Effector memory CD8-positive, alpha-beta T cell (primary cell): ENCODE measurements at places on chromosomes 2 and 18.

GRCh38 chr2:202682274-202682673, 47.5 kb downstream of the FAM117B start:
- H3K36me3 ChIP-seq: peaks cover 7% of the 10 kb centered on the region
- no peak for DNase-seq
- H3K4me3 ChIP-seq: no peak overlapping the region
- H3K4me1 ChIP-seq: peaks cover 10% of the 10 kb centered on the region
- H3K27me3 ChIP-seq: no peaks in the 10 kb centered on the region

- H3K27ac ChIP-seq: peak overlapping the region; percentile 55
- no peak for DNase-seq
- no peaks in the 10 kb centered on the region for H3K36me3 ChIP-seq
- no peak overlapping the region for H3K4me3 ChIP-seq
- H3K4me1 ChIP-seq: peaks cover 4% of the 10 kb centered on the region
Measured at GRCh38 chr18:9673296-9674251, 34.5 kb upstream of the RAB31 start.

- H3K27ac ChIP-seq: peak overlapping the region; percentile 0
- no peaks in the 10 kb centered on the region for H3K27me3 ChIP-seq
- no peak overlapping the region for H3K4me3 ChIP-seq
- DNase-seq: no peak
- H3K36me3 ChIP-seq: peaks cover 3% of the 10 kb centered on the region
Measured at GRCh38 chr2:44572196-44572900, 210.6 kb downstream of the CAMKMT start.

GRCh38 chr2:69948032-69948962, 13.1 kb downstream of the ASPRV1 start:
- H3K27me3 ChIP-seq: no peaks in the 10 kb centered on the region
- H3K36me3 ChIP-seq: peaks cover 16% of the 10 kb centered on the region
- no peak for DNase-seq
- H3K4me1 ChIP-seq: peaks cover 25% of the 10 kb centered on the region
- H3K27ac ChIP-seq: peak overlapping the region; percentile 95

DNA sequence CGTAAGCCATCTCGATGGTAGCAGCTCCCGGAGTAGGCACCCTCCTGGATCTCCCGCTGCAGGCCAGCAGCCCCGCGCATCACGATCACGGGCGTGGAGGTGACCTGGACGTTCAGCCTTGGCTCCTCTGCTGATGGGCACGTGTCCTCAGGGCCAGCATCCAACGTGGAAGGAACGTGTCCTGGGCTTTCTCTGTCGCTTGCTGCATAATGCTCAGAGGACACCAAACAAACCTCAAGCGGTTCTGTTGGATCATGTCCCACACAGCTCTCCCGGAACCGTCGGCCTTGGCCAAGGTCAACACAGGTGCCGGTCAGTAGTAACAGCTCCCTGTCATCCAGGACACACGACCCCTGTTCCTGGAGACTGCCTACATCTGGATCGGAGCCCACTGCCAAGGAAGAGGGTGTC, 23.1 kb downstream of the PASK start:
- no peaks in the 10 kb centered on the region for H3K27me3 ChIP-seq
- peaks cover 14% of the 10 kb centered on the region for H3K4me1 ChIP-seq
- no peak for DNase-seq
- no peak overlapping the region for H3K27ac ChIP-seq

DNA sequence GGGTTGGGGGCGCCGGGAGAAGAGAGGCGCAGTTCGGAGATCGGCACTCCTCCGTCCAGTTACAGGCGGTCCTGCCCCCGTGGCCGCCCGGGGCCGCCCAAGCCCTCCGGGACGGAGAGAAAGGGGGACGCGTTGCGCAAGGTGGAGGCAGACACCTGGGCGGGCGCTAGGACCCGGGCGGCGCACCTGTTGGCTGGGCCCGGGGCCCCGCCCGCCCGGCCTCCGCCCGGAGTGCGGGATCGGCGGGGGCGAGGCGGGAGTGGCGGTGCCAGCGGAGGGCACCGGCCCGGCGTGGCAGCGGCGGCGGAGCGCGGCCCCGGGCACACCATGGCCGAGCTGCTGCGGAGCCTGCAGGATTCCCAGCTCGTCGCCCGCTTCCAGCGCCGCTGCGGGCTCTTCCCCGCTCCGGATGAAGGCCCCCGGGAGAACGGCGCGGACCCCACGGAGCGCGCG, at the start of gene SGPP2:
SGPP2 (plus strand) TSS at position 268 of the 453 bp plus-strand sequence; CDS start at position 328, 60 bp downstream.
- peaks cover 18% of the 10 kb centered on the region for H3K4me1 ChIP-seq
- H3K4me3 ChIP-seq: peak within 1 kb of the TSS; percentile 87
- peak within 1 kb of the TSS; percentile 80 for H3K27ac ChIP-seq
- H3K27me3 ChIP-seq: peaks cover 37% of the 10 kb centered on the region
- DNase-seq: no peak

GRCh38 chr2:215698566-215698965, 262.7 kb upstream of the FN1 start:
- H3K36me3 ChIP-seq: no peaks in the 10 kb centered on the region
- H3K27ac ChIP-seq: no peak overlapping the region
- DNase-seq: no peak
- H3K4me3 ChIP-seq: no peak overlapping the region
- peaks cover 15% of the 10 kb centered on the region for H3K27me3 ChIP-seq

DNA sequence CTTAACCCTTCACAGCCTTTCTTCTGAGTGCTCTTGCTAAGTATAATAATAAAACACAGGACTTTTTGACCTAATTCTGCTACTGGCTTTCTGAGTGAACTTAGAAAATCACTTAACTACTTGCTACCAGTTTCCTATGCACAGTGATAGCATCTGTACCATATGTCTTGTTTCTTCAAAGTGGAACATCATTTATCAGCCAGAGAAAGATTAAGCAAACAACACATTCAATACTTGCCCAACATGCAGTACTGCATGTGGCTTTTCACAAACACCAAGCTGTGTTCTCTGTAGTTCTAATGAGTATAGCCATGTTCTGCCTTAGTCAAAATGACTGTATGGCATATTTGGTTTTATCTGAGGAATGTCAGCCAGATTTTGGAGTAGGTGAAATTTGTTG, 1286.6 kb upstream of the ZEB2 start:
- no peak overlapping the region for H3K4me3 ChIP-seq
- no peaks in the 10 kb centered on the region for H3K27me3 ChIP-seq
- no peak for DNase-seq
- no peak overlapping the region for H3K27ac ChIP-seq
- H3K36me3 ChIP-seq: no peaks in the 10 kb centered on the region
- no peaks in the 10 kb centered on the region for H3K4me1 ChIP-seq

DNA sequence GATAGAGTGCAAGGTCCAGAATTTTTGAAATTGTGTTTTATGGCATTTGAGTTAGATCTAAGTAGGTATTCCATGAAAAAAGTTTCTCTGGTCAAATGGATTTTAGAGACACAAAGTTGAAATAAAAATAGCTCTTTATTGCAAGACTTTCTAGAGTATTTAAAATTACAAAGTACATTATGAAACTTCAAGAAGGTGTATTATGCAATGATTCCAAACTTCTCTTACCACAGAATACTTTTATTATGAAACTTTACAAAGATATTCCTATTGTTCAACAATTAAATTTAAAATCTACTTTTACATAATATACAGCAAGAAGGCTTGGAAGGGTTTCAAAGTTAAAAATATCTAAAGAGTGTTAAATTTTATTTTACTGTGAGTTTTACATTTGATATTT, 65.9 kb downstream of the CALCRL start:
- no peaks in the 10 kb centered on the region for H3K36me3 ChIP-seq
- H3K4me3 ChIP-seq: no peak overlapping the region

- no peaks in the 10 kb centered on the region for H3K36me3 ChIP-seq
- no peak overlapping the region for H3K27ac ChIP-seq
- DNase-seq: no peak
- peaks cover 47% of the 10 kb centered on the region for H3K27me3 ChIP-seq
- no peak overlapping the region for H3K4me3 ChIP-seq
- H3K4me1 ChIP-seq: peaks cover 6% of the 10 kb centered on the region
Measured at GRCh38 chr2:157592374-157592773, 36.3 kb downstream of the ACVR1C start.

GRCh38 chr2:120734930-120735651, 577 bp upstream of the GLI2 start:
- H3K4me1 ChIP-seq: peaks cover 2% of the 10 kb centered on the region
- no peak overlapping the region for H3K4me3 ChIP-seq

DNA sequence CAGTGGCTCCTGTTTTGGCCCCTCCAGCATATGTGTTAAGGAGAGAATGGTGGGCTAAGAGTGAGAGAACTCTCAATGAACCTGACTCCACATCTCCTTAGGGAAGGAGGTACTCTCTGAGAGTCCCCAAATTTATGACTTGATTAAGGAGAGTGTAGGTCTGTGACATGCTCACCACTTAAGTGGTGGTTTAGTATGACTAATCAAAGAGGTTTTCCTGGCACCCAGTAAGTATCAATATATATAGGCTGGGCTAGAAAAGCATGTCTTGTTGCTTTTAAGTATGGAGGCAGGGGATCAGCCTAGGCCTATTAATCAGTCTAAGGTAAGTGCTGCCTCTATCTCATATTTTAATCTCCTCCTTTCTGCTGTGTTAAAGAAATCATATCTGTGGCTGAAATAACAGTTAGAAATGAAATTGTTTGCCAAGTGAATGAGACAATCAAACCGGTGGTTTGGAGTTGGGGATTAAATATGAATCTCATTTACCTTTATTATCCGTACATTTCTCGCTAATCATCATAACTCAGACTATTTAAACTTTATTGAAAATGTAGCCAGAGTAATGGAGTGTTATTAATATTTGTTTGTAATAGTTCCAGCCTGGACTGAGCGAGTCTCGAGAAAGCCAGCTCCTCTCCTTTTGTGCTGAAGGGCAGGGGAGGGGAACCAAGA, 107.7 kb upstream of the MEIS1 start:
- H3K27ac ChIP-seq: no peak overlapping the region
- H3K36me3 ChIP-seq: no peaks in the 10 kb centered on the region
- no peak for DNase-seq
- no peak overlapping the region for H3K4me3 ChIP-seq
- no peaks in the 10 kb centered on the region for H3K4me1 ChIP-seq

DNA sequence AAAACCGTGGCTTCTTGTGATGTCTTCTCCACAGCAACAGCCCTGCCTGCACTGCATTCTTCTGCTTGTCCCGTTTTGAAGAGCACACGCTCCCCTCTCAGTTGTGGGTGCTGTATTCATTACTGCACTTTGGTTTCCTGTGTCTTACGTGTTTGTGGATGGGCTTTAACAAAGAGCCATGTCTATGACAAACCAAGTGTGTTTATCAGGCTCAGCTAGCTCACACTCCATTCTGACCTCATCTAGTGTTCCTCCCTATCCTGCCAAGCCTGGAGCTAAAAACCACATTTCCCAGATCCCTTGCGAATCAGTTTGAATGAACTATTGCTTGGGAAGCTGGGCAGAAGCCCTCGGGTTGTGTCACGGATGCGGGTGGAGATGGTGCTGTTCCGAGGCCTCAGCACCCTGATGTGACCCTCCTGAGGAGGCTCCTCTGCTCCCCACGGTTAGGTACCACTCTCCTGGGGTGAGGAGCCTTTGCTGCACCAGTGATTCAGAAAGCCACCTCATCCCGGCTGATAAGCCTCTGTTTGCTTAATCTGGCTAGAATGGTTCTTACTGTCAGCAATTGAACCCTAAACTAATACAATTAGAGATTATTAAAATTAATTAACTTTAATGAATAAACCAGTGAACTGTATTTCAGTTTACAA, 116.5 kb downstream of the GALR1 start:
- H3K27ac ChIP-seq: peak overlapping the region; percentile 71
- no peak for DNase-seq
- peaks cover 68% of the 10 kb centered on the region for H3K27me3 ChIP-seq
- H3K36me3 ChIP-seq: no peaks in the 10 kb centered on the region
- H3K4me3 ChIP-seq: no peak overlapping the region
